ENCODE measurements at places on chromosomes 7 and 10.

GRCh38 chr10:49037187-49037586, 78.1 kb downstream of the VSTM4 start:
- DNase-seq, result no peak

GRCh38 chr7:131480384-131481315, 75.8 kb downstream of the PODXL start:
- no peak for DNase-seq

DNA sequence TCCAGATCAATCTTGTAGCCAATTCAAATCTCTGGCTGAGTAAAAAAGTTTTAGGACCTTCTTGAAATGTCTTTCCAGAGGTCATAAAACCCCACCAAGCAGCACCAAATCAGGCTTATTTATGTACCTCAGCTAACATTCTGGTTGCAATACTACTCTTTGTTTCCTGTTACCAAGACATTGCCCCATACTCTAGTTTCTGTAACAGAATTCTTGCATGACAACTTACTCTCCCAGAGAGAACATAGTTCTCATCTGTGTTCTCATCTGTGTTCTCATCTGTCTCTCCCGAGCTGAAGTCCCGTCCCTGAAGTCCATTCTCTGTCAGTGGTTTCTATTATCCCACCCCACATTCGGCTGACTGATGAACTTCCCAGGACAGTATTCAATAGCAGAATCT, 1285.1 kb downstream of the XPNPEP1 start:
- DNase-seq, result no peak

DNA sequence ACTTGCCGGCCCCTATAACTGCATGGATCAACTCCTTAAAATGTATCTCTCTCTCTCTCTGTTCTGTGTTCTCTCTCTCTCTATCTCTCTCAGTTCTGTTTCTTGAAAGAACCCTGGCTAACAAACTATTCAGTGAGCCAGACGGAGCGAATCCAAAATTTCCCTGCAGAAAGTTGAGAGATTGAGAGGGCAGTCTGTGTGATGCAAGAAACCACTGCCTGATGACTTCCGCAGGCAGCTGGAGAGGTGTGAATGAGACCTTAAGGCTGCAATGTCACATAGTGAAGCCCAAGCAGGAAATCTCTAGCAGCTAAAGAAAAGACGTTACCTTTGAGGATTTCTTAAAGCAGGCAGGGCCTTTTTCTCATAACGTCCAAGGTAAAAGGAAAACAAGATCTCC, 17.3 kb downstream of the FAM107B start:
- no peak for DNase-seq

GRCh38 chr10:98340940-98341310, 72.9 kb upstream of the LOXL4 start:
- DNase-seq, result no peak

All from nephron progenitor cell (in vitro differentiated cells).